ENCODE measurements at places on chromosomes 7 and 10.

DNA sequence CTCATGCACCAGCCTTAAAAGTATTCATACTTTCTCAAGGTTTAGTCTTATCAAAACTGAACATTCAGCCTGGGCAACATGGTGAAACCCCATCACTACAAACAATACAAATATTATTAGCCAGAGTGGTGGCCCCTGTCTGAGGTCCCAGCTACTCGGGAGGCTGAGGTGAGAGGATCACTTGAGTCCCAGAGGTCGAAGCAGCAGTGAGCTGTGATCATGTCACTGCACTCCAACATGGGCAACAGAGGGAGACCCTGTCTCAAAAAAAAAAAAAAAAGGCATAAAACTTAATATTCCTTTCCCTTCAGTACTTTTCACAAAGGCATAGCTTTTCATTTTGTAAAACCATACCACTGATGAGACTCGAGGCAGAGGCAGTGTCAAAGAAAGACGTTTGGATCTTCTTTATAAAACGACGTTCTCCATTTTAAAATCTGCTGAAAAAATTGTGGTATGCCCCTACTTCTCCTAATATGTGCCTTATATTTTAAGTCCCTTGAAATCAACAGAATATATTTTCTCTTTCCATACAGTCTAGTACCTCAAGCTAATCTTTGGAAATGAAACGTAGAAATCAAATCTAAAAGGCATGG lies 1.9 kb downstream of the NSUN6 start:
- no peak for DNase-seq

DNA sequence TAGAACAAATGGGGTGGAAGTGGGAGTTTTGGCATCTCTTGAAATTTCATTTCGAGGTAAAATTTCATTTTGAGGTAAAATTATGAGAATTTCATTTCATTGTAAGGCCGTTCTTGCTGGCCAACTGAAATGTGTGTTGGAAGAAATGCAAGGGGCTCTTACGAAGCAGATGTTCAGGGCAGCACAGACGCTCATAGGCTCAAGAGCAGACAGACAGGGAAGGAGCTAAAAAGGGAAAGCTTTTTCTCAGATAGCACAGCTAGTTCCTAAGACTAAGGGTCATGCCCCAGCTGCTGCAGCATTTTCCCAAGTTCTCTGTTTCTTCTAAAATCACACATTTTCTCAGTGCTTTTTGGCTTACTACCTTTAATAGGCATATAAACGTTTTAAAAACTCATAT lies 65.1 kb upstream of the SFMBT2 start:
- no peak for DNase-seq

- DNase-seq, result no peak
Observed at GRCh38 chr10:5538892-5539651, 14.3 kb downstream of the CALML3 start.

- no peak for DNase-seq
Observed at GRCh38 chr10:7817984-7818294, 366 bp upstream of the TAF3 start.

- no peak for DNase-seq
Observed at GRCh38 chr10:128850647-128851046, 616.4 kb upstream of the MGMT start.

- DNase-seq, result no peak
Observed at GRCh38 chr7:110129159-110129558, 961.8 kb upstream of the LRRN3 start.

GRCh38 chr10:133565441-133566294 lies at the start of gene SYCE1:
Gene SYCE1 (minus strand): TSS chr10:133565583. CDS start chr10:133565529, 54 bp downstream.
- no peak for DNase-seq

- DNase-seq, result no peak
Observed at GRCh38 chr10:36183056-36183455, 541.0 kb upstream of the FZD8 start.

DNA sequence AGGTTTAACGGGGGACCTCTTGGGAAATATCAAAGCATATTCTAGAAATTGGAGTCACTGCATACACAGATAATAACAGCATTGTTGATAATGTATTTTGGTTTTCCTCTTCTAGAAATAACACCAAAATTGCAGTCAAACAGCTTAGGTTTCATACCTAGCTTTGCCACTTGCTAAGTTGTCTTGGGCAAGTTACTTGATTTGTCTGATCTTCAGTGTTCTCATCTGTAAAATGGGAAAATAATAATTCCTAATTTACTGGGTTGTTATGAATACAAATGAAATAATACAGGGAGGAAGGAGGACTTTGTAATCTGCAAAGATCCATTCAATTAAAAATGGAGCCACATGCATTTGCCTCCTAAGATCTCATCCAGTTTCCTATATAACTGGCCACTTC lies 20.3 kb upstream of the NUP205 start:
- DNase-seq, result no peak

- DNase-seq, result no peak
Observed at GRCh38 chr7:77903597-77903996, 105.0 kb downstream of the PHTF2 start.

DNA sequence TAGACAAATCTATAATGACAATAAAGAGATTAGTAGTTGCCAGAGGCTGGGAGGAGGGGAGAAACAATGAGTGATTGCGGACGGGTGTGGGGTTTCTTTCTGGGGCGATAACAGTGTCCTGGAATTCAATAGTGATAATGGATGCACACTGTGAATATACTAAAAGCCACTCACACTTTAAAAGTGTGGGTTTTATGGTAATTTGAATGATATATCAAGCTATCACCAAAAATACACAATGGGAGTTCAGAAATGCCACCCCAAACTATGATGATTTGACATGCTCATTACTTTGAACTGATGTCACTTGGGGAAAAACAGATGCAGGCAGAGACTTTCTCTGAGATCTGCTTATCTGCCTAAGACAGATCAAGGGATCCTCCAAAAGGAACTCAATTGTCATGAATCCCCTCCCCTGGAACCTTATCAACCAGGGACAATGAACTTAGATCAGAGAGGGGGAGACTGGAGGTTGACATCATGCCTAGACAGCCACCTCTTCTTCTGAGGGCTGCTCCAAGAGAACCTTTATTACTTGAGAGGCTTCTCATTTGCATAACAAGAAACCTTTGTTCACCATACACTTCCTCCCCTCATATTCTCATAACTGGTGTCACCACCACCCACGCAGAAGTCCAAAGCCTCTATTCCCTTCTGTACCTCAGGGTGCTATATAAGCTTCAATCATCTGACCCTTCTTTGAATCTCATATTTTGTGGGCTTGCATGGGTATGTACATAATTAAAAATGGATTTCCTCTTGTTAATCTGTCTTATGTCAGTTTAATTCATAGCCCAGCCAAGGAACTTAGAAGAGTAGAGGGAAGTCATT lies 14.8 kb upstream of the ZC3HAV1 start:
- DNase-seq, result no peak

DNA sequence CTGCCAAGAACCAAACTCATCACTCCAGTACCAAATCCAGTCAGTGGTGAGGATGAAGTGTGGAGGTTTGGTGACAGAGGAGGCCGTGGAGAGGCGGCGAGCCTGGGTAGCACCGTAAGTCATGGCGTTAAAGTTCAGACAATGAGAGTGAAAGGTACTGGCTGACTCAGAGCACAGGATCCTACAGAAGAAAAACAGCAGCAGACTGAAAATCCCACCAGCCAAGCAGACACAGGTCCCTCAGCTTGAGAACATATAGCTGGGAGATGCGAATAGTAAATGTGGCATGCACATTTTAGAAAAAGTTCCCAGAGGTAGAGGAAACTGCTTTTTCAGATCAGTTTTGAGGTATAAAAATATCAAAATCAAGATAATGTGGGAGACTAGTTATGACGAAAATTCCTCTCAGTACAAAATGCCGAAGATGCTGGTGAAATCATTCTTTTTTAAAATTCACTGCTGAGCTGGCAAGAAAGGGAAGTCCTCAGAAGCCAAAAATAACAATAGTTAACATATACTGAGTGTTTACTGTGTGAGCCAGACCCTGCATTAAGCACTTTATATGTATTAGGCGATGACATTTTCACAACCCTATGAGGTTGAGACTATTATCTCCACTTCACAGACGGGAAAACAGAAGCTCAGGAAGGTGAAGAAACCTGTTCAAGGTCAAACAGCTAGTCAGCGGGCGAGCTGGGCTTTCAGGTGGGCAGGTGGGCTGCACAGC lies 20.9 kb downstream of the PARP12 start:
- DNase-seq, result no peak

GRCh38 chr10:21238717-21239116 lies 286.8 kb downstream of the SKIDA1 start:
- no peak for DNase-seq

DNA sequence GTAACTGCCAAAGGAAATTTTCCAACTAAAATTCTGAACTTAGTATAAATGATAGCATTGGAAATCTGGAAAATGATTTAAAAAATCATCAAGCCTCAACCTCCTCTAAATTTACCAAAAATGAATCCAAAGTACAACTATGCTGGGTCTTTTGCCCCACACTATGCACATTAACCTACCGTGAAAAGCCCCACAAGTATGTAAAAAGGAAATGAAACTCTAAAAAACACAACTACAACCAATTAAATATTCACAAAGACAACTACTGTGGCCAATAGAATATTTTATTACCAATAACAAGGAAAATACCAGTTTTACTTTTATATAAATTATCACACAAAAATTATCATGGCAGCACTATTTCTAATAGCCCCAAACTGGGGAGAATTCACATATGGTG lies 19.3 kb downstream of the EIF3A start:
- no peak for DNase-seq

DNA sequence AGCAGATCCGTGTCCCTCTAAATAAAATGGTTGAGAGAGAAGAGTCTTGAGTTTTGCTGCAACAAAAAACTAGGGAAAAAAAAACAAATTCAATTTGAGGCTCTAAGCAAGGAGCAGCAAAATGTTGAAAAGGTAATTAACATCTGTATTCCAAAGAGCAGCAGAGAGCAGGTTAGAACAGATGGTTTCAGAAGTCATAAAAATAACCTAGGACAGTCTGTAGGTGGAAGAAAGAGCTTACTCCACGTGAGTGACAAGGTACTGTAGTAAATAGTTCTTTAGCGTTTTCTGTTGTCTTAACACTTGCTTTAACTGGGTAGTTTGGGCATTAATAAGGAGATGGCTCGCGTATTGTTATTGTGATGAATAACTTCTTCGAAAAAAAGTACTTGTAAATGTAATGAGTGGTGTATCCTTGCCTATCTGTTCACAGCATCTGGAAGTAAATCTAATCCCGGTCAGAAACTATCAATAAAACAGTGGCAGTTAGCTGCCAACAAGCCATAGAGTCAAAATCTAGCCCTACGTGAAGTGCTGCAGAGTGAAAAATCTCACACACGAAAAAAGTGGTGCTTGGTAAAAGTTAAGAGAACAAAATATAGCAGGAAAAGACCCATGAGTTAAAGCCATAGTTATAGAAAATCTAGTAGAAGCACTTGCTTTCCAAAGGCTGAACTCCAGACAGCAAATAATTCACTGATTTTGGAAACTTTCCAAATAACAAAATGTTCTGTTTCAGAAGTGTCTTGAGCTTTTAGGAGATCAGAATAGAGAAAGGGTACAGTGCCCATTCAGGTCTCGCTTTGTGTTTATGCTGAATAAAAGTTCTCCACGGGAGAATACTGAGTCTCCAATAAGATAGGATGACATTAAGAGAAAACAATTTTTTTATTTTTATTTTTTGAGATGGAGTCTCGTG lies 49.3 kb upstream of the PARD3 start:
- no peak for DNase-seq

DNA sequence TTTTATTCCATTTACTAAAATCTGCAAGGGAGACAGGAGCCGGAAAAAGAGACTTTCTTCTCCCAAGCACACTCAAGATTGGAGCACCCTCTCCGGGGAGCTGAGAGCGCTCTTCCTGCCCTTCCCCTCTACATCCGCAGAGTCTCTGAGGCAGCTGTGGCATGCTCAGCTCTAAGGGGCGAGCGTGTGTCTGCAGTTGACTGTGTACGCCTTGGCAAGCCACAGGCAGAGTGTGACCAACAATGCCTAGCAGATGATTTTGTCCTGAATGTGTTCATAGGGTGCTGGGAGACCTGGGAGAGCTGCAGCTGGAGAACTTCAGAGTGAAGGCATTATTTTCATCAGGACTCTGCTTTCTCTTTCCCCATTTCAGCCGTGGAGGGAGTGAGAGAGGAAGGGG lies 20.7 kb downstream of the MTURN start:
- no peak for DNase-seq

DNA sequence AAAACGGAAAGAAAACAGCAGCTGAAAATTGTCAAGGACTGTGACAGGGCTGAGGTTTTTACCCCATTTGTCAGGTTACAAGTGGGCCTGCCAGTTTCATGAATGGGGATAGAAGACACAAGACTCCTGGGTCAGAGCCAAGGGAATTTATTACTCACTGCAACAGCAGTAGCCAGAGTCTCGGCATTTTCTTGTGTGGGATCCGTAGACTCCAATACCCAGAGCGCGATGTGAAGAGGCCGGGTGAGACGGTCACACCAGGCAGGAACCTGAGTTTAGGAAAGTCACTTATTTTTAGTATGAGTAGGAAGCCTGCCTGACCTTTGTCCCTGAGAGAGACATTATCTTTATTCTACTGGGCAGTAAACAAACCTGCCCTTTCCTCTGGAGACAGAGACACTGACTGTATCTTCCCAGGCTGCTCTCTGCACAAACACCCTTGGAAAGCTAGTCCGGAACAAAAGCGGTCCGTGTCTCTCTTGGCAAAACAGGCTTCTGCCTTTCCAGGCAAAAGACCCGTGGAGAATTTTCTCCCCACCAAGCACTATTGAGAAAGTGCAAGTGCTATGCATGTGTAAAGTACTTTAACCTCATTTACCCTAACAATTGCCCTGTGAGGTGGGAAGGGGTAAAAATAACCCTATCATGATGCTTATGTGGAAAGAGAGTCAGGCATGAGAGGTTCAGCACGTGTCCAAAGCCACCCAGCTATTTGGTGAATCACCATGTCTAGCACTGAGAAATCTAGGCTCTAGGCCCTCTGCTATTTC lies 58.4 kb downstream of the JCAD start:
- DNase-seq, result no peak

- DNase-seq, result no peak
Observed at GRCh38 chr7:92793656-92794205, 42.6 kb downstream of the CDK6 start.

Measured in activated CD8-positive, alpha-beta T cell treated with anti-CD3 and anti-CD28 coated beads, Interleukin-2, amount 10 ng/mL, durations not matched to agents 7 days and 5 days (primary cell).